Activated naive CD4-positive, alpha-beta T cell (primary cell): ENCODE measurements at places on chromosomes 13 and 19.

DNA sequence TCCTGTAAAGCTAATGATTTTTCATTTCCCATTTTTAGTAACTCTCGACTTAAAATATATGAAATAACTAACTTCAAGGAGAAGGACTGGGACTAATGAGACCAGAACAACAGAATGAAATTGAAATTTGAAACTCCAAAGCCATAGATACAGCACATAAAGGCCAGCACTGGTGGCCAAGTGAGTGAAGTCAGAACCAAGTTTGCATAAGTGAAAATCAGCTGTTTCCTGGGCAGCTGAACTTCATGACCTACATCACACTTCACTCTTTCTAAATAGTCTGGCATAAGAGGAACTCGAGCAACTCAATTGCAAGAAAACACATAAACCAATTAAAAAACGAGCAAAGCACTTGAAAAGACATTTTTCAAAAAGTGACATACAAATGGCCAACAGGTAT, 84.5 kb downstream of the DCLK1 start:
- no peak for DNase-seq

- no peak for DNase-seq
These were observed 482.5 kb downstream of the ZNF536 start for GRCh38 chr19:30854661-30855060.

GRCh38 chr19:12034620-12035019, 859 bp downstream of the ZNF433 start:
- no peak for DNase-seq

DNA sequence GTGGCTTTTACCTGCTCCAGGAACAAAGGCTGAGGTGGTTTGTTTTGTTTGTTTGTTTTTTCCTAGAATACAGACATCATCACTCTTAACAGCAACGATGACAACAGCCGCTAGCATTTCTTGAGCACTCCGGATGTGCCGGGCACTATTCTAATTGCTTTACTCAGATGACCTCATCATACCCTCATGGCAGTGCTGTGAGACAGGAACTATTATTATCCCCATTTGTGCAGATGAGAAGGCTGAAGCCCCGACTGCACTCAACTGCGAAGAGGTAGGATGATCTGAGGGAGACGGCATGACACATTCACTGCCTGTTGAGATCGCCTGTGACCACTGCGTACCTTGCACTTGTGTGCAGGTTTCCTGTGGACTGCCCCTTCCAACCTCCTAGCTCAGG, 66.5 kb downstream of the CCDC70 start:
- no peak for DNase-seq

GRCh38 chr19:30547246-30547645, 175.1 kb downstream of the ZNF536 start:
- no peak for DNase-seq

- DNase-seq: no peak
These were observed 5.2 kb downstream of the CEACAM4 start for GRCh38 chr19:41621654-41622053.

- no peak for DNase-seq
These were observed 98.0 kb downstream of the SPRY2 start for GRCh38 chr13:80242728-80243427.

DNA sequence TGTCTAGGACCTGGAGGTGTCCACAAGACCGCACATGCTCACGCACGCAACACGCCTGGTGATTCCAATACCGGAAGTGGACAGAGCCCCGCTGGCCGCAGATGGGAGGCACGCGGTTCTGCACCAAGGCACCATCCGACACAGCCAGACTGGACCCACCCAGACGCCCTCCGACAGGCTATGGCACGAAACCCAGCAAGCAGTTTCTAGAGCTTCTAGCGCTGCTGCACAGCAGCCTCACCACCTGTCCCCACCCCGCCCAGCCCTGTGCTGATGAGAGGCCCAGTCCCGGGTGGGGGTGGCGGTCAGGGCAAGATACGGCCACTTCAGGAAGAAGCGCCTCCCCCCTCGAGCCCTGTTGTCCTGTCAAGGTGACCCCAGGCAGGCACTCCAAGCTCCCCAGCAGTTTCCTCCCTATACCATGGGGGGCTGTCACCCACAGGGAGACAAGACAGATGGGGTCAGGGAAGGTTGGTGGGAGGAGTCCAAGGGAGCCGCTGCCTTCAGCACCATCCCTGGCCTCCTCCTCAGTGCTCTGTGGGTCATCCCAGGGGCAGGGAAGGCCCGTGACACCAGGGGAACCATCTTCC, 11.3 kb downstream of the LSM4 start:
- no peak for DNase-seq

- no peak for DNase-seq
These were observed 222.1 kb downstream of the DNAJC15 start for GRCh38 chr13:43245374-43245964.

GRCh38 chr19:11168568-11168967, 13.0 kb upstream of the SPC24 start:
- DNase-seq: no peak

DNA sequence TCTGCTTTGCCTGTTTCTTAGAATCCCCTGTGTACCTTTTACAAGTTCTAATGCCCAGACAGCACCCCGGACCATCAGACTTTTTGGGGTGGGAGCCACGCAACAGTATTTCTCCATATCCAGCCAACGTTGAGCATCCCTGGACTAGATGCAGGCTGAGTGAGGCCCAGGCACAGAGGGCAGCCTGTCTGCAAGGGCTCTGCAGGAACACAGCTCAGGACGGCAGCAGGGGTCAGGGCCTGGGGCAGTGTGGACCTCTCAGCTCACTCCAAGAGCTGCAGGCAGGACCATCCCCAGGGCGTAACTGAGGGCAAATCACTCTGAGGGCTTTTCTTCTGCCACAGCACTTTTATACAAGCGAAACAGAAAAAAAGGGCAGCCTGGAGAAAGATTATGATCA, 95.8 kb downstream of the DNAJC15 start:
- no peak for DNase-seq

DNA sequence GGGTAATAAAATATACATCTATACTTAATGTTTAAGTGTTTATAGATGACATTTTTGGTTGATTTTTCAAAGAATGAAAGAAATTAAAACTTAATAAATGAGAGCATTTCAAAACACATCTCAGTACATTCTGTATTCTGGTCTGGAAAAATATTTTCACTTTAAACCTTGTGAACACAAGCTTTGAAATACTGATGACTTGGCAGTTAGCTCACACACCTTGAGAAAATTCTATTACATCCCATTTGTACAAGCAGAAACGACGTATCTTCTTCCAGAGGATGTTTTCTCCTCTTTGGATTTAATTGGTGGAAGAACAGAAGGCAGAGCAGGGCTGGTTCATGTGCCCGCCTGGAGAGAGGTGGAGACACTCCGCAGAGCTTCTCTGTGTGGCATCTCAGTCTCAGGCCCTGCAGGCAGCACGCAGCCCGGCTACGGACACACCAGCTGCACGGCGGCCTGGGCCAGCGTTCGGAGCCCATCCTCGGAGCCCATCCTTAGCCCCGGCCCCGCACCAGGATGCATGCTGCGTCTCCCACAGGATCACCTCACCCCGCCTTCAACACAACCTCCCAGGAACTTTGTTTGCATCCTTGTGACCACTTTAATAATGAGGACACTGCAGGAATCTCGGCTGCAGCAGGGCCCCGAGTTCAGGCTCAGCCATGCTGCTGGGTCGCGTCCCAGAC, 48.6 kb downstream of the SOX1 start:
- no peak for DNase-seq

DNA sequence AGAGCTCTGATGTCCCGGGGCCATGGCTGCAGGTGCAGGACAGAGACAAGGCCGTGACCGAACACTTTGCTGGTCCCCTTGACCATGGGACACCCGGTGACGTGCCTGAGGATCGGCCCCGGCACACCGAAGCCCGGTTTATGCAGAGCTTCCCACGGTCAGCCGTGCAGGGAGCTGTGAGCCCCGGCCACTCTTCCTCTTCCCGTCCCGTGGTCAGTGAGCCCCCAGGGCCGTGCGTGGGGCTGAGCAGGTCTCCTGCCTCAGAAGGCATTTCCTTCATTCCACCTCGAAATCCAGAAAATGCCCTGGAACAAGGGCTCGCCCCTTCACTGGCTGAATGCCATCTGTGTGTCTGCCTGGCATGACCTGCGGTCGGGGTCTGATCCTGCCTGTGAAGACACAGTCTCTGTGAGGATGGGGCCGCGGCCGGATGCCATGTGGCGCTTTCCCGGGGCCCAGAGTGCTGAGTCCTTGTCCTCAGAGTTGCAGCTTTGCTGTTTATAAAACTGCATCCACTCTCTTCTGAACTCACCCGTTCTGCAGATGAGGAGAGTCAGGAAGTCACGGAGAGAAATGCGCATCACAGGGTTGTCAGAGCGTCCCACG, 16.9 kb downstream of the MCF2L start:
- DNase-seq: no peak

DNA sequence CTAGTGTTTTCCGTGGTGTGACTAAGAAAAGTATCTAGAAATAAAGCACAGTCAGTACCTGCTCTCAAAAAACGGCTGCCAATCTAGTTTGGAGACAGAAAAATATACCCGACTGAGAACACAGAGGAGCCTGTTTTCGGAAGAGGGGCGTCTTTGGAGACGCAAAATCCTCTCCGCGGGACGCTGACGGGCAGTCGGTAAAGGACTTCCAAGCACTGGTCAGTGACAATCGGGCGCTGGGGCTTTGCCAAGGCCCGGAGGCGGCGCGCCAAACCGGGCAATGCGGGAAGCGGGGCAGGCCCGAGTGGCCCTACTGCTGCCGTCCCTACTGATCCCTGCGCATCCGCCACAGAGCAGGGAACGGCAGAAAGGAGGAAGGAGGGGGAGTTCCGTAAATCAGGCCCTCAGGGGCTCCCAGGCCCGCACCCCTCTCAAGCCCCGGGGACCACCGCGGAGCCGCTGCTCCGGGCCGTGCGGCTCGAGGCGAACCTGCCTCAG, 588 bp upstream of the DPY19L3 start:
- DNase-seq: no peak

DNA sequence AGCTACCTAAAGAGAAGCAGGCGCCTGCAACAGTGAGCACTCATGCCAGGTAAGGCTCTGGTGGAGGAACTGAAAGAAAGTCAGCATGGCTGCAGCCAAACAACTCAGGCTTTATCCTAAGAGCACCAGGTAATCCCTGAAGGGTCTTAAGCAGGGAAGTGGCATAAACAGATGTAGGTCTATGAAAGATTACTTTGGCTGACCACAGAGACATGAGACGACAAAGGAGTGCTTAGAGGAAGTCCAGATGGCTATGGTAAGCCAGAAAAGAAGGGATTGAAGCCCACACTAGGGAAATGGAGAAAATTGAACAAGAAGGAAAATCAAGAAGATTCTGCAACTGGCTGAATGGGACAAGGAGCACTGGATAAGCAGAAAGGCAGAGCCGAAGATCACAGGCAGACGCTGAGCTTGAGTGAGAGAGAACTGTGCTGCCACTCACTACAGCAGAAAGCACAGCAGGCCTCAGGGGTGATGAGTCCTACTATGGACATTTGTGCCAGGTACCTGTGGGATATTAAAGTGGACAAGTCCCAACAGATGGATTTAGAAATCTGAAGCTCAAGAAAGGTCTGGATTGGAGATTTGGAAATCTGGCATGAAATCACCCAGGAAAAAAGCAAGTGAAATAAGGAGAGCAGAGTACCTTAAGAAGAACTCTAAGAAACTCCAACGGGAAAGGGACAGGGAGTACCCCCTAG, 4.2 kb downstream of the RCBTB1 start:
- DNase-seq: no peak

GRCh38 chr13:110702591-110703526, 3.1 kb downstream of the CARS2 start:
- no peak for DNase-seq

DNA sequence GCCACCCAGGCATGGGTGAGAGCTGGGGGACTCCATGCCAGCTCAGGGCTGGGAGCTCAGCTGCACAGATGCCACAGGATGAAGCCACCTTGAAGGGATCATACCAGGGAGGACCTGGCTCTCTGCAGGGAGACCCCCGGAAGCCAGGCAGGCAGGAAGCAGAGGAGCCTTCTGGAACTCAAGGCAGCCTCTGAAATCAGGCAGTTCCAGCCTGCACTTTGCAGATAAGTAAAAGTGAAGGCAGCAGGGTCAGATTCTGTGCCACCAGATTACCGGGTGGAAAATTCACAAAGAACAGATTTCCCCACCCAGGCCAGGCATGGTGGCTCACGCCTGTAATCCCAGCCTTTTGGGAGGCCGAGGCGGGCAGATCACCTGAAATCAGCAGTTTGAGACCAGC, 2.5 kb downstream of the TMEM259 start:
- DNase-seq: no peak

DNA sequence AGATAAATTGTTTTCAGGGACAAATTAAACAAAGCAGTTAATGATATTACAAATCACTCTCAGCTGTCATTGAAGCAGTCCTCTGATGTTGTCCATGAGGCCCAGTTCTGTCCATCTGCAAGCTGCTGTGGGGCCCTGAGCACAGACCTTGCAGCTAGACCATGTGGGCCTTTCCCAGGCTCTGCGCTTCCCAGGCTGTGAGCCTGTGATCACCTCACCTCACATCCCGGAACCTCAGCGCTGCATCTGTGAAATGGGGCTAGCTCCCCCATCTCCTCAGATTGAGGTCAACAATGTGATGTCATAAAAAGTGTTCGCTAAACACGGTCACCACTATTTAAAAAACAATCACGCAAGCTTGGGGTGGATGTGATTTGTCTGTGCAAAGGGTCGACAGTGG, 51.9 kb upstream of the UQCRFS1 start:
- DNase-seq: no peak

GRCh38 chr13:72556945-72557344, 170.5 kb downstream of the MZT1 start:
- DNase-seq: no peak

GRCh38 chr13:84962141-84962750, 837.0 kb downstream of the SLITRK6 start:
- no peak for DNase-seq

GRCh38 chr19:16593181-16593580, 21.0 kb upstream of the SLC35E1 start:
- DNase-seq: no peak
